Stimulated activated CD8-positive, alpha-beta memory T cell treated with anti-CD3 and anti-CD28 coated beads, Interleukin-7, amount 100 ng/mL, for 1 hour (primary cell): ENCODE measurements at places on chromosomes 4 and X.

GRCh38 chr4:2648159-2648814 lies 107.8 kb downstream of the TNIP2 start:
- DNase-seq: no peak

GRCh38 chr4:78634011-78634664 lies 82.6 kb downstream of the ANXA3 start:
- no peak for DNase-seq

- DNase-seq: no peak
Observed at GRCh38 chrX:14362721-14363120, 166.6 kb upstream of the GLRA2 start.

GRCh38 chrX:11382930-11383329 lies 89.7 kb downstream of the AMELX start:
- DNase-seq: no peak

GRCh38 chr4:97938141-97938540 lies 205.1 kb downstream of the STPG2 start:
- DNase-seq: no peak

- no peak for DNase-seq
Observed at GRCh38 chr4:3209551-3210325, 39.2 kb upstream of the MSANTD1 start.

- DNase-seq: no peak
Observed at GRCh38 chr4:57865264-57865663, 755.1 kb upstream of the IGFBP7 start.

DNA sequence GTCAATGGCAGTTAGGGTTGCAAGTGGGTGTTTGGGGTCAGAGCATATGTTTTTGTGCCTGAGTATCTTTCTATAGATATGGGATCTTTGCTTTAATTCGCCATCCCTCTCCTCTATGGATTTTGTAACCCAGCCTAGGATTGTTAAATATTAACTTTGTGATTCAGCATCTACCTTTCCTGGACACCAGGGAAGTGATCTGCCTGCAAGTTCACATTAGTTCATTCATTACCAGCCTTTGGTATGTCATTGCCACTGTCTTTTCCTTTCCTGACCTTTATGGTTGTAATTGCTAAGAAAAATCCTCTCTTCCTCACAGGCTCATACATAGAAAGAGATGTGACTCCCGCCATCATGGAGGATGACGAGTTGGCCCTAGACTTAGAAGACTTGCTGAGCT lies 73.8 kb downstream of the KIT start:
- no peak for DNase-seq

- no peak for DNase-seq
Observed at GRCh38 chr4:182749667-182750167, 167.5 kb downstream of the DCTD start.

DNA sequence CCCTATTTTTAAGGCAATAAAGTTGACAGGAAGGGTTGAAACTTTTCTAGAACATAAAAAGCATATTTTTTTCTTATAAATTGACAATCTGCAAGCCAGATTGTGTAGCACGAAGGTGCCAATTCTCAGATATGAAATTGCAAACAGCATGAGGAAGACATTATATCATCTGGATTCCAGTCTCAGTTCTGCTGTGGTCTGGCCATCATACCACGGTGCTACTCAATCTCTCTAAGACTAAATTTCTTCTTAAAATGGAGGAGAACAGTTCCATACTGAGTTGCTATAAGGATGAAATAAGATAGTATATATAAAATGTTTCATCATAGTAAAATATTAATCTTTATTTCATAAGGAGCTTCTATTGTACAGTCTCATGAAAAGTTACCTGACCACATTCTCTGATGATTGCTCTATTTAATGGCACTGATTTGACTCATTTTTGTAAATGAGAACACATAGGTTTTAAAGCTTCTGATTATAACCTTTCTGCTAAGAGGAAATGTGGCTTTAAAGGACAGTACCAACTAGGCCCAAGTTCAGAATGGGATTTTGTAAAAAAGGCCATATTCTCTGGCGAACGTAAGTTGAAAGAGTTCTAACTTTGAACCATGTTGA lies 127.9 kb downstream of the SHROOM3 start:
- no peak for DNase-seq

GRCh38 chr4:173910891-173911290 lies 372.6 kb downstream of the FBXO8 start:
- no peak for DNase-seq

DNA sequence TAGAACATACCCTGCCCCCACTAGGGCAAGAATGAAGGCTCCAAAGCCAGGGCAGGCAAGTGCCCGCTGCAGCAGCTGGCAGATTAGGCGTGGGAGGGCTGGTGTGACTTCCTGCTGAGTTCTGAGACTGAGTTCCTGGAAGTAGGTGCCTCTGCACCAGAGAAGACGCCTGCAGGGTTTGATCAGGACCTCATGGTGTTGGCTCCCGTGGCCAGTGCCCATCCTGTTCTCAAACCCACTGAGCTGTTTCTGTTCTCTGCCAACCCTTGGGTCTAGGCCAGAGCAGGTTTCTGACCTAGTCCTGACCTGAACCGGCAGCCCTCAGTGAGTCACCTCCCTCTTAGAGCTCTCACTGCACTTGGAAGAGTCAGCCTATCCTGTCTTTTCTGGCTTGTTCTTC lies 220.7 kb downstream of the HS6ST2 start:
- DNase-seq: no peak

DNA sequence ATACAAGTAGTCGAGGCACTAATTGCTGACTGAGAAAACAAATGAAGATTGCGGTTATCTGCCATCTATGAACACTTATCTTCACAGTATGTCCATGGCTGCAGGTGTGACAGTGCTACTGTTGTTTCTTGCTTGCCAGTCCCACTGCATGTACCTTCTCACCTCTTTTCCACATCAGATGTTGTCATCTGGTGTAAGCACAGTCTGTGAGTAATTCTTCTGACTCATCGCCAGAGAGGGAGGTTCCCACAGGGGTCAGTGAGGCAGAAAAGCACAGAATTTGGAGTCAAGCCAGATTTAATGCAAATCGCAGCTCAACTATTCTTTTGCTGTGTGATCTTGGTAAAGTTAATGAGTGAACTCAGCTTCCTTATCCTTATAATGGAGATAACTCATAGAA lies 144.4 kb downstream of the GLRA2 start:
- no peak for DNase-seq

DNA sequence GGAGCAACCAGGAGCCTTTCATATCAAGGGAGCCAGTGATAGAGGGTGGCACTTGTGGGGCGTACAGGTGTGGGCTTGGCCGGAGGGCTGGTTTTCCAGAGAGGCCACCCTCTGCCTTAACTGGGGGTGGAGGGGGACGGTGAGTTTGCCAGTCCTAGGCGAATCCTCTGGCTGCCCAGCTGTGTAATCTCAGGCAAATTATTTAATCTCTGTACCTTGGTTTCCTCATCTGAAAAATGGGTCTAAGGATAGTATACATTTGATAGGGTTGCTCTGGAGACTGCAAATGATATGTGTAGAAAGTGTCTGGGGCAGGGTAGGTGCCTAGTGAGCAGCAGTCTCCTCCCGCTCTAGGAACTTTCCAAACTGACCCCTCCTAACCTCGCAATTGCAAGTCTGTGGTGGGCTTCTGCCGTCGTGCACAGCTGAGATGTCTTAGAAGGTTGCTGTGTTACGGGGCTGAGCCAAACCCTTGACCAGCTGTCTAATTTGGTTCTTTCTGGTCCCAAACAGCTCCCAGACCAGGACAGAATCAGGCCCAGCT lies 3.8 kb upstream of the CXCR3 start:
- DNase-seq: no peak

DNA sequence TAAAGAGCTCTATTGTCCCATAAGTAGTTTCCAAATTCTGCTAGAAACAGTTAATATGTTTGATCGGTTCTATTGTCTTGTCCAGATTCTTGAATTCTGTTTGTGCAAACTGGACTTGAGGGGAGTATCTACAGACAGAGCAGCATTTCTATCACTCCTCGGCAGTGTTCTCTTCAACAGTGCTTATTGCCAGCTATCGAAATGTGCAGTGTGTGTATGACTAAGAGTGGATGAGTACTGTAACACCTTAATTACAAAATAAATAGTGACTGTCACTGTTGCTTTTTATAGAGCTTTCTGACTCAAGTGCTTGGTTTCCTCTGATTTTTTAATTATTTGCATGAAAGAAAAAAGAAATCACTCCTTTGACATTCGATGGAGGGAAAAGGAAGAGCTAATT lies 274.6 kb downstream of the RPA4 start:
- DNase-seq: no peak
